CD4-positive, alpha-beta T cell treated with Interleukin-17A for 1 hour (primary cell): ENCODE measurements at places on chromosomes 4 and X.

GRCh38 chrX:41276661-41277506, 57.1 kb upstream of the DDX3X start:
- DNase-seq = no peak

- DNase-seq = no peak
Observed at GRCh38 chrX:36978886-36979285, 29.3 kb upstream of the FAM47C start.

- no peak for DNase-seq
Observed at GRCh38 chrX:134369576-134369975, 90.4 kb upstream of the HPRT1 start.

DNA sequence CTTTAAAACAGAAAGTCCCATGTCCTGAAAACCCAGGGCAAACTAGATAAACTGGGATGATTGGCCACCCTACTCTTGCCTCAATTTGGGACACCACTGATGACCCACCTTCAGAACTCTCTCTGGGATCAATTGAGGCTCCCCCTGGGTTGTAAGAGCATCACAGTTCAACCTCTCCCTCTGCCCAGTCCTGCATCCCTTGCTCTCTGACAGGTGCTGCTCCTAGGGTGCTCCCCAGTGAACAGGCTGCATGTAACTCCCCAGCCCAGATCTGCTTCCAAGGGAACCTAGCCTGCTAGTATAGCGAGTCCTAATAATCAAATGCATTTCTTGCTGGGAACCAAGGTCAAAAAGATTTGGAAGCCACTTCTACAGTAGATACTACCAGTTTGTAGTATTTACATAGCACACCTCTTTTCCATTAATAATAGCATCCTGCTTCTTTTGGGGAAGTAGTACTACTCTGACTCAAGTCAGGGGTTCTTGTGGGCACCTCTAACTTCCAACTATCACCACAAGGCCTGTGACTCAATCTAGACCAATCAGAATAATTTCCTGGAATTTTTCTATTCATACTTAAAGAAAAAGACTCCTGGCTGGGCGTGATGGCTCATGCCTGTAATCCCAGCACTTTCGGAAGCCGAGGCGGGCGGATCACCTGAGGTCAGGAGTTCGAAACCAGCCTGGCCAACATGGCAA, 42.1 kb upstream of the SPINK2 start:
- DNase-seq = no peak

- no peak for DNase-seq
Observed at GRCh38 chrX:7131621-7132020, 15.9 kb upstream of the STS start.

DNA sequence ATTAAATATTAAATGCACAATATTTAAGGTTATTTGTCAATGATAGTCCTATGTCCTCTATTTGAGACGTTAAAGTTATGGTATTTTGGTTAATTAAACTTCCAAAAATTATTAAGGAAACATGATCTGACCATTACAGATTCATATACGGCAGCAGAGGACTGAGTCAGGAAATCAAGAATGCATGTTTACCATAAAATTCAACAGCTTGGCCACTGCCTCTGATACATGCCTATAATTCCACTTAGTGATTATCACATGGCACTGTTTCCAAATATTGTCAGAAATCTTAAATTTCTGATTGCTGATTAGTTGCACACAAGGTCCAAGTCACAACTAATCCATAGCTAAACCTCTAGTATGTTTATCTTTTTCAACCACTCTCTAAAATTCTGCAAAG, 232.2 kb upstream of the UGT8 start:
- DNase-seq = no peak

GRCh38 chrX:133746593-133746992, 238.8 kb downstream of the GPC3 start:
- no peak for DNase-seq

DNA sequence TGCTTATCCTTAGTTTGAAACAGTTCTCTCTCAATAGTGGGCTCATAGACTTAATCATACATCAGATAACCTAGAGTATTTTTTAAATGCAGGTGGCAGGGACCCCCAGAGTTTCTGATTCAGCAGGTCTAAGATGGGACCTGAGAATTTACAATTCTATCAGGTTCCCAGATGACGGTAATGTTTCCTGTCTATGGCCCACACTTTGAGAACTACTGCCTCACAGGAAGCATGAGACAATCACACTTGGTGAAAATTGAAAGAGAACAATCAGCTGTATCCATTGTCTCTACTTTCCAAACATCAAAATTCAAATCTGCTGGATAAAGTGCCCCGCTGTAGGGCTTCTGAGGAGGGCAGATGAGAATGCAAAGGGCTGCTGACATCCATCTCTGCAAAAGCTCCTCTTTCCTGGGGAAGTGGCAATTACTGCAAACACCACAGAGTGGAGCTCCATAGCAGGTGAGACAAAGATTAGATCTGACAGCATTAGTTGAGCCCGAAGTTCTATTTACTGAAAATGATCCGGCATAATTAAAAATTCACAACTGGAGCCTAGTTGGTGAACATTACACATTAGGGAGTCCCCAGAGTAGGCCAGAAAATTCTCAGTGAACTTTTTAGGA, 187.8 kb upstream of the MBNL3 start:
- no peak for DNase-seq

- no peak for DNase-seq
Observed at GRCh38 chrX:38192007-38192810, 28.5 kb downstream of the SRPX start.

- no peak for DNase-seq
Observed at GRCh38 chr4:74474345-74475090, 29.6 kb downstream of the AREG start.
